ENCODE measurements at places on chromosomes 4 and X. TPM values are rescaled to one million over a fixed set of nuclear protein-coding genes. Genes with fewer than 3 reads are reported as not detected.

GRCh38 chr4:152258804-152259708 lies 276.8 kb downstream of the FBXW7 start:
- DNase-seq, result no peak

GRCh38 chr4:177190995-177191580 lies 118.6 kb upstream of the NEIL3 start:
- DNase-seq, result no peak

- DNase-seq, result no peak
Measured at GRCh38 chr4:158291334-158292055, 81.2 kb downstream of the TMEM144 start.

The GPRASP3 gene
- total RNA-seq, result 6.3 TPM

DNA sequence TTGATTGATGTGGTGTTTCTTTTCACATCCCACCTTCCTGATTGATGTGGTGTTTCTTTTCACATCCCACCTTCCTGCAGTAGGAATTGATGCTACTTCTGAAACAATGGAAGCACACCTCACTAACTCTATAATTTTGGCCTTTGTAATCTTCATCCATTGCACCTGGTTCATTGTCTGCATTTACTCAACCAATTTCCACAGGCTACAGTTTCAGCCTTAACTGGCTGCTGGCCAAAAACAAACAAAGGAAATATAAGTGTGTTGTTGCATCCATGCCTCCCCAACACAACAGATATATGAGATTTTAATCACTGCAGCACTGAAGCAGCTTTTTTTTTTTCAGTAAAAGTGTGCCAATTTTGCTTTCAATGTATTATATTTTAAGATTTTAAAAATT lies 867.6 kb upstream of the PCDH7 start:
- no peak for DNase-seq

- no peak for DNase-seq
Measured at GRCh38 chr4:153748378-153748777, 11.4 kb downstream of the RNF175 start.

DNA sequence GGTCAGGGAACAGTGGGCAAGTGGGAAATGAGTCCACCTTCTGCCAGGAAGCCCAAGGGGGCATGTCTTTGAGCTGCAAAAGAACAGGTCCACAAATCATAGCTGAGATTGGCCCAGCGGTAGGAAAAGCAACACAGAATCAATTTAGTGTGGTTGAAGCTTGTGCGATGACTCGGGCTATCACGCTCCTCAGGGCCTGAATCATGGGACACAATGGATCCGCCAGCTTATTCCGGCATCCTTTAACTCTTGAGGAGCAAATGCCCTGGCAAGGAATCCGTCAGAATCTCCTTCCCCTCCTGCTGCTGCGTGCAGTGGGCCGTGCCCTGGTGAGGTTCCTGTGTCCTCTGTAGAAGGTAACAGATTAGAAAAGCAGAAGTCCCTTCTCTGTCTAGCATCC lies 98.0 kb downstream of the RELL1 start:
- no peak for DNase-seq

DNA sequence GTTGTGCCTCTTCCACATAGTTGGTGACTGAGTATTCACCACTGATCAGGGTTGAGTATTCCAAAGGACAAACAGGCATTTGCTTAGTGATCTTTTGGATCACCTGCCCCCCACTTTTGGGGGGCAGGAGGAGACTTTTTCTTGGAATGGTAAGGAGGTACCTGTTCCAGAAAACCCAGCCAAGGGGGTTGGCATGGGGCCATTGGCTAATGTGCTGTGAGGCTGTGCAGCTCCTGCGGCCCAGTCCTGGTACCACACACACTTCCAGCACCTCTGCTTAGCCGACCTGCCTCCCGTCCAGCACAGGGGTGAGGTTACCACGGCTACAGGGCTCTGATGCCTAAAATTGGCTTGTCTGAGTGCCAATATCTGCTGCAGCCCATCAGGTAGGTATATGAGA lies 40.1 kb upstream of the MGST2 start:
- DNase-seq, result peak; percentile 44

GRCh38 chr4:152687974-152688599 lies 8.3 kb upstream of the TMEM154 start:
- DNase-seq, result peak; percentile 44

The IL1RAPL2 gene
- not detected for total RNA-seq

The KLHL4 gene
- total RNA-seq, result 0.92 TPM

DNA sequence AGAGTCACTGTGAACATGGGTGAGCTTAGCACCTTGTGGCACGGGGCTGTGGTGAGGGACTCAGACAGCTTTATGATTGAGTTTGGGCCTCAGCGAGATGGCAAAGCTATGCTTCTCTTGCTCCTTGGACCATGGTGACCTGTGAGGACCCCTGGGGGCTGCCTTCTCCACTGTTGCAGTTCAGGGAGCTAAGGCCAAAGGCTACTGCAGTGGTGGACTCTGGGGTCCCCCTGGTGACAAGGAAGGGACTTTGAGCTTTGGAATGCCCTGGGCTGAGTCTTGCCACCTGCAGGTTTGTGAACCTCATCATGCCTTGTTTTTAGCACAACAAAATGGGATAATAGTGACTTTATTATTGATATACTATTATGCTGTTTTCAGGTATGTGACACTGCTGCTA lies 36.5 kb downstream of the TBL1X start:
- DNase-seq, result no peak

DNA sequence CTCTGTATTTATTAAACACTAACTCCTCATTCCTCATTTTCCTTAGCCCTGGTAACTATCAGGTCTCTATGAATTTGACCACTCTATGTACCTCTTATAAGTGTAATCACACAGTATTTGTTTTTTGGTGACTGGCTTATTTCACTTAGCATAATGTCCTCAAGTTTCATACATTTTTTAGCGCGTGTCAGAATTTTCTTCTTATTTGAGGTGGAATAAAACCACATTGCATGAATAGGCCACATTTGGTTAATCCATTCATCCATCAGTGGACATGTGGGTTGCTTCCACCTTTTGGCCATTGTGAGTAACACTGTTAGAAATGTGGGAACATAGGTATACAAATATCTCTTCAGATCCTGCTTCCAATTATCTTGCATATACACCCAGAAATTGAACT lies 341.2 kb upstream of the BOD1L1 start:
- no peak for DNase-seq

GRCh38 chr4:118762730-118763477 lies 73.0 kb downstream of the SEC24D start:
- no peak for DNase-seq

DNA sequence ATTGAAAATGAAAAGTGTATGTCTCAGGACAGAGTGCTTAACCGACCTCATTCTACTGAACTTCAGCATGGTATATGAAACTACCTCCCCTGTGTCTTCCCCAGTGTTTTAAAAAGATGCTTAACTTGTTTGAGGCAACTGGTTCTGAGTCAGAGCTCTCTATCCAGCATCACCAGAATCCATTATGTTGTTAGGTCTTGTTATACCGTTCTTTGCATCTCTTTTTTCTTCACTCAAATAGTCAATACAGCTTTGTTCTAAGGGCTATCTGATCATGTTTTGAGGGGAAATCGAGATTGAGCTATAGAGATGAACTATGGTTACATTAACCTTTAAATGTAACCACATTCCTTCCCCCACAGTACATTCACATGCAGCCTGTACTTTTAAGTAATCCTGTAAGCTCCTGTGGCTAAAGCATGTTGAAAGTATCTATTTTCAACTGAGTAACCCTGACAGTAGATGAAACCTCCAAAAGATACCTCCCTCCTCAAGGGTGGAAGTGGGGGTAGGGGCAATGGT lies 514.4 kb downstream of the RPA4 start:
- no peak for DNase-seq

The POLA1 gene
- total RNA-seq, result 8.0 TPM

The NONO gene
- total RNA-seq, result 105 TPM

DNA sequence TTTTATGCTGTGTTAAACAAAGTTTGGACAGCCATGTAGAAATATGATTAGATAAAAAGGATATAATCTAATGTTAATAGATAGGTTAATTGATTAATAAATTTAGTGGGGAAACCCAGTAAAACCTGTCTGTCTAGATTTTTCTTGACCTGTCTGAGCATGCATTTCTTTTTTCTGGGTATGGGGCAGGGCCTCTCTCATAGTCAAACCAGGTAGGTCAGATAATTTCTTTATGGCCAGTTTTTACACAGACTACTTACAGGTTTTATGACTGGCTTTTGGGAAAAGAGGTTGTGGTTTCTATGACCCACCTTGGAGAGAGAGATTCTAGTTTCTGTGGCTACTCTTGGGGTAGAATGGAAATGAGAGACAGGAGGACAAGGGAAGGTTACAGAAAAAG lies 135.6 kb upstream of the EPHA5 start:
- DNase-seq, result no peak

DNA sequence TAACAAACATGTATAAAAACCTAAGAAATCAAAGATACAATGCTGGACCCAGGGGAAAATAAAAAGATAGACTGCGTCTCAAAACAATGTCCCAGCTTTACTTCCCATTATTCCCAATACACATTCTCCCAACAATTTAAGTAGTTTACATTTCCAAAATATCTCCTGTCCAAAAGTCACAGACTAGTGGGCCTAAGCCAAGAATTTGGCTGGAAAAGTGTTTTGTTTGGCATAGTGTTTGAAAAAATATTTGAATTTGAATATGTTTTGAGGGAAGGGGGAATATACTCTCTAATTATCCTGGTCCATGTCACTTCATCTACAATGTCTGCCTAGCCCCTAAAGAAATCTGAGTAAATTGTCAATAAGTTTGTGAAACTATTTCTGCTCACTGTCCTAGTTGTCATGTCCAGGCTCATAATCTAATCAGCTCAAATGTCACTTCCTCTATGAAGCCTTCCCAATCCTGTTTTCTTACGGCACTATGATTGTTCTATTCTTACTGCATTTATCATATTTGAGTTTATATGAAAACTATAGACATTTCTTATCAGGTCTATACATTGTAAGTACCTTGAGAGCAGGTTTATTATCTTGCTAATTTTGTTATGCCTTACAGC lies 74.4 kb downstream of the SEC24D start:
- DNase-seq, result no peak

The ZXDA gene
- total RNA-seq, result 3.7 TPM

DNA sequence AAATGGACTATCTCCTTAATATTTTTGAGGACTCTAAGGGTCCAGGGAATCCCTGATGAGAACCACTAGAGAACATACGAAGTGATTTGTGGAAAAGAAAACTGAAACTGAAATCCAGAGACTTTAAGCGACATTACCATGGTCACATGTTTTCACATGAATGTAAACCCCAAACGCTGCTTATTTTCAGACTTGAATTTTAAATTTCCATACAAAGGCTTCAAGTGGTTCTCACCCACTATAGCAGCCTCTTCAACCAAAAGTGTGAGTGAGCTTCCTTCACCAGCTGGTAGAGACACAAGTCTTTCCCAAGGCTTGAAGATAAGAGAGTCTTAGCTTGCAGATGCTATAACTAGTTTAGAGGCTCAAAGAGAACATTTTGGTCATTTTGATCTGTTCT lies 232.7 kb downstream of the MGST2 start:
- DNase-seq, result no peak

- DNase-seq, result no peak
Measured at GRCh38 chr4:108272986-108273385, 104.3 kb upstream of the LEF1 start.

GRCh38 chr4:178450614-178451013 lies 1008.4 kb upstream of the AGA start:
- DNase-seq, result no peak

The PRKG2 gene
- total RNA-seq, result 0.17 TPM

The SSX4B gene
- total RNA-seq, result not detected

GRCh38 chr4:19455196-19455595 lies 796.5 kb upstream of the SLIT2 start:
- DNase-seq, result no peak

GRCh38 chr4:140135529-140136088 lies 18.4 kb downstream of the MAML3 start:
- DNase-seq, result peak; percentile 79

The SPATA4 gene
- not detected for total RNA-seq

- no peak for DNase-seq
Measured at GRCh38 chr4:142354794-142355420, 491.2 kb downstream of the INPP4B start.

The DKK2 gene
- total RNA-seq, result 0.64 TPM

DNA sequence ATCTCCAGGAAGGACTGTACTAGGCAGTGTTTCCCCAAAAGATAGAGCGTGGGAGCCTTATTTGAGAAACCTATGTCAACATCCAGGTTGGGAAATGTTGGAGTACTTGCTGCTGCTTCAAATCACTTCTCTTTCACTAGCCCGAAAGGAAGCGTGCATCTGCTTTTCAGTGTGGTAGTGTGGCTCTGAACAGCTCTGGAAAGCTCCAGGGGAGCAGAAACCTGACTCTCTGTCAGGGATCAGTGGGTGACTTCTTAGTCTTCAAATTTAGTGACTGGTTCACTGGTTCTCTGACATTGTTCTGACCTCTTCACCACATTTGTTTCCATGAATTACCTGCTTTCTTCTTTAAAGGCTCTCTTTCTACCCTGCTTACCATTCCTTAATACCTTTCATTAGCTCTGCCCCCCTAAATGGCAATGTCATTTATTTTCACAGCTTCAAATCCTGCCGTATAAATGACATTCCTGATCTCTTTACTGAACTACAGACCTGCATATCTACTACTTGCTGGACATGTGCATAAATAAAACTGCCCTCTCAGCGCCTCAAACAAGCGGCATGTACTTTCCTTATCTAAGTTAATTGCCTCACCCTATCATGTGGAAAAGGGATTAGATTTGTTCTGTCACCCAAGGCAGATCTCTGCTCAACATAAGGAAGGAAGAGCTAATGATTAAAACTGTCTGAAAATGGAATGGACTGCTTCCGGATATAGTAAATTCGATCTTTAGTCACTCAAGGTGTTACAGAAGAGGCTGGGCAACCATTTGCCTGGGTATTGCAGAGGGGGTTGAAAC lies 37.0 kb downstream of the DLG3 start:
- DNase-seq, result no peak

- no peak for DNase-seq
Measured at GRCh38 chr4:17807446-17807845, 3.1 kb downstream of the DCAF16 start.

- DNase-seq, result no peak
Measured at GRCh38 chrX:101691835-101692234, 32.2 kb upstream of the ARMCX2 start.

DNA sequence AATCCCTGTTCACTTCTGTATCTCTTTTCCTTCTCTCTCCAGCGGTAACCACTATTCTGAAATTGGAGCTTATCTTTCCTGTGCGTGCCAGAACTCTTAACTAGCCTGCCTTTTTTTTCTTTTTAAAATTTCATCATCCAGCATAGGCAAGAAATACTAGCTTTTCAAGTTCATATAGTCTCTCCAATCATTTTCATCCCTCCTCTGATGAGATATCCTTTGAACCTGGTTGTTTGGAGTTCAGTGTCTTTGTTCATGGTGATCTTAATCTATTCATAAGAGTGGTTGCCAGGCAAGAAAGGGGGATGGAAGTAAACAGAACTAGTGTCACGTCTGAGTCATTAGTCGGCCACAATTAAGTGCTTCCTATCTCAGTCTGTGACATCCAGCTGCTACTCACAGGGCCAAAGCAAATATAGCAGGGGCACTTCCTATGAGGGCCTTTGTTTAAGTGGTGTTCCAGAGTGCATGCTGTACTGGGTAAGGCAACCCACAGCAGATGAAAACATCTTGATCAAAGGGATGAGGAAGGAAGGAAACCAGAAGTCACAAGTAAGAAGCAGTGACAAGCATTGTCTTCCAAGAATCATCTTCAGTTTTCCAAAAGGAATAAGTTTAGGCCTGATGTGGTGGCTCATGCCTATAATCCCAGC lies 56.4 kb upstream of the XIAP start:
- DNase-seq, result no peak

- no peak for DNase-seq
Measured at GRCh38 chrX:65241059-65241721, 264.9 kb upstream of the ZC4H2 start.

The JADE3 gene
- total RNA-seq, result 9.5 TPM

GRCh38 chr4:148182230-148182911 lies 259.8 kb downstream of the NR3C2 start:
- DNase-seq, result no peak

Measured in left ventricle myocardium superior (tissue), 1 donor.